Bronchus fibroblast of lung (primary cell): ENCODE measurements at places on chromosomes 1 and 21. TPM values are rescaled to one million over a fixed set of nuclear protein-coding genes. Genes with fewer than 3 reads are reported as not detected.

Gene GPR61
- not detected in 2 replicates for total RNA-seq

Gene HPDL
- 5.0 and 7.1 TPM in 2 replicates for total RNA-seq

Gene ZNF648
- under 0.01 TPM in 1 of 2 replicates, not detected in the other for total RNA-seq

Gene ALPL
- total RNA-seq, result 7.2 and 7.4 TPM in 2 replicates

Gene SHE
- total RNA-seq, result not detected in 2 replicates

Gene AGPAT3
- 35.2 and 37.5 TPM in 2 replicates for total RNA-seq

Gene FRRS1
- total RNA-seq, result 5.7 and 7.6 TPM in 2 replicates

Gene DOP1B
- total RNA-seq, result 10.3 and 10.9 TPM in 2 replicates

Gene RAB29
- total RNA-seq, result 4.3 and 5.5 TPM in 2 replicates

Gene FCN3
- not detected in 2 replicates for total RNA-seq

Gene ZNF436
- total RNA-seq, result 5.1 and 5.7 TPM in 2 replicates

Gene MYBPHL
- not detected in 2 replicates for total RNA-seq

Gene LAX1
- not detected in 2 replicates for total RNA-seq

Gene GBP1
- total RNA-seq, result 13.6 and 14.4 TPM in 2 replicates

Gene RGS4
- total RNA-seq, result 111 and 142 TPM in 2 replicates

Gene FCER1A
- total RNA-seq, result not detected in 2 replicates

Gene CRYAA
- not detected in 2 replicates for total RNA-seq

Gene CNR2
- not detected in 2 replicates for total RNA-seq

Gene MTARC1
- 1.7 and 1.9 TPM in 2 replicates for total RNA-seq

Gene GBP2
- 1.9 and 2.5 TPM in 2 replicates for total RNA-seq

Gene ADAM30
- total RNA-seq, result not detected in 2 replicates

Gene SPOCD1
- total RNA-seq, result 29.9 and 35.1 TPM in 2 replicates

Gene CRYBG2
- 1.3 TPM in 1 of 2 replicates, not detected in the other for total RNA-seq

Gene FAM177B
- total RNA-seq, result not detected in 2 replicates

Gene FAM72C
- 2.5 and 3.4 TPM in 2 replicates for total RNA-seq

Gene PLPP3
- total RNA-seq, result 29.3 and 35.5 TPM in 2 replicates

Gene ECM1
- total RNA-seq, result 44.2 and 44.6 TPM in 2 replicates

Gene MPL
- total RNA-seq, result under 0.01 TPM in 1 of 2 replicates, not detected in the other

Gene ITLN2
- not detected in 2 replicates for total RNA-seq

Gene VANGL2
- total RNA-seq, result 0.89 and 1.0 TPM in 2 replicates

Gene S100A10
- total RNA-seq, result 179 and 260 TPM in 2 replicates

Gene SH2D2A
- 0.34 and 0.59 TPM in 2 replicates for total RNA-seq

Gene AHCYL1
- total RNA-seq, result 25.4 and 26.8 TPM in 2 replicates

Gene CDC42BPA
- total RNA-seq, result 13.4 and 16.6 TPM in 2 replicates

Gene FMOD
- total RNA-seq, result 2.2 TPM in 2 replicates

Gene TRIM58
- total RNA-seq, result not detected in 2 replicates

Gene SPATA1
- total RNA-seq, result not detected in 2 replicates

Gene PALMD
- not detected in 2 replicates for total RNA-seq

Gene CACNA1E
- total RNA-seq, result not detected in 2 replicates

Gene CDA
- total RNA-seq, result 4.2 and 6.5 TPM in 2 replicates

Gene SIPA1L2
- total RNA-seq, result 2.4 and 2.5 TPM in 2 replicates

Gene TSPEAR
- total RNA-seq, result not detected in 2 replicates

Gene TAF13
- total RNA-seq, result 23.6 and 32.3 TPM in 2 replicates

Gene IBA57
- 1.5 and 6.6 TPM in 2 replicates for total RNA-seq

Gene CLEC20A
- total RNA-seq, result 0.15 TPM in 1 of 2 replicates, not detected in the other

Gene DMBX1
- total RNA-seq, result not detected in 2 replicates

Gene VAV3
- under 0.01 TPM in 1 of 2 replicates, not detected in the other for total RNA-seq

Gene LCE1F
- not detected in 2 replicates for total RNA-seq

Gene SLC37A1
- 0.74 and 3.7 TPM in 2 replicates for total RNA-seq
